ENCODE measurements at places on chromosomes 1 and 21.

DNA sequence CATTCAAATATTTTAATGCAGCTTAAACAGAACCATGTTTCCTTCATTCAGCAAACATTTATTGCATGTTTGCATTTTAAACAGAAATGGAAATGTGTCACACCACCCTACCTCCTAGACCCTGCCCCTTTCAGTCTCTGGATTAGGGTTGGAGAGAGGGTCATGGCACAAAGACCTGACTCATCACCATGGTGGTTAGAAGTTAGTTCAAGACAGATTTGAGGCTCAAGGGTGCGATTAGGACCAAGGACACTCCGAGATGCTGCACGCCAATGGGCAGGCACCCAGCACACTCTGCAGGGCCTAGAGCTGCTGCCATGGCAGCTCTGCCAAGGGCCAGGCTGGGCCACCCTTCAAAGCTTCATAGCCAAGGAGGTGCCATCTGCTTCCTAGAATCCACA is 86.9 kb downstream of the NAV1 start:
- H3K4me1 ChIP-seq: peaks cover 71% of the 10 kb centered on the region
- no peak overlapping the region for H3K4me3 ChIP-seq
- H3K27ac ChIP-seq: no peak overlapping the region
- peaks cover 14% of the 10 kb centered on the region for H3K27me3 ChIP-seq

- H3K4me3 ChIP-seq: no peak overlapping the region
- H3K4me1 ChIP-seq: no peaks in the 10 kb centered on the region
- H3K27me3 ChIP-seq: no peaks in the 10 kb centered on the region
- DNase-seq: no peak
- peaks cover 8% of the 10 kb centered on the region for H3K36me3 ChIP-seq
- no peak overlapping the region for H3K27ac ChIP-seq
These were observed 137.9 kb downstream of the FAF1 start for GRCh38 chr1:50822035-50822776.

GRCh38 chr1:196317535-196318522 is 290.4 kb downstream of the KCNT2 start:
- H3K4me1 ChIP-seq: peaks cover 3% of the 10 kb centered on the region
- no peak overlapping the region for H3K4me3 ChIP-seq
- H3K27me3 ChIP-seq: no peaks in the 10 kb centered on the region
- DNase-seq: peak; percentile 15

- no peak overlapping the region for H3K4me3 ChIP-seq
- H3K27ac ChIP-seq: no peak overlapping the region
- DNase-seq: no peak
- no peaks in the 10 kb centered on the region for H3K36me3 ChIP-seq
These were observed 267.7 kb upstream of the PROX1 start for GRCh38 chr1:213720032-213720431.

DNA sequence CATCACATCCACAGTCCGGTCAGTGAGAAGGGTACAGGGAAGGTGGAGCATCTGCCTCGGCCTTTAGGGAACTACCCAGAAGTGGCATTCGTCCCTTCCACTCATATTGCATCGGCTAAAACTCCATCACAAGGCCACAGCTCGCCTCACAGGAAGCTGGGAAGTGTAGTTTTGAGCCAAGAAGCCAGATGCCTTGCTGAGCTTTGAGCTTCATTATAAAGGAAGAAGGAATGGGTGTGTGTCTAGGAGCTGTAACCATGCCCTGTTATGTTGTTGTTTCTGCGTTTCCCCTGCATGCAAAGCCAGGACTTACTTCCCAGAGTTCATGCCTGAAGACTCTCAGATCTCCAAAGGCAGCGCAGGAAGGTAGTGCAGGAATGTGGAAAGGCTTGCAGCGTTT is 61.1 kb downstream of the OPTC start:
- H3K4me3 ChIP-seq: peak overlapping the region; percentile 68
- peaks cover 14% of the 10 kb centered on the region for H3K27me3 ChIP-seq
- peak overlapping the region; percentile 91 for H3K27ac ChIP-seq

DNA sequence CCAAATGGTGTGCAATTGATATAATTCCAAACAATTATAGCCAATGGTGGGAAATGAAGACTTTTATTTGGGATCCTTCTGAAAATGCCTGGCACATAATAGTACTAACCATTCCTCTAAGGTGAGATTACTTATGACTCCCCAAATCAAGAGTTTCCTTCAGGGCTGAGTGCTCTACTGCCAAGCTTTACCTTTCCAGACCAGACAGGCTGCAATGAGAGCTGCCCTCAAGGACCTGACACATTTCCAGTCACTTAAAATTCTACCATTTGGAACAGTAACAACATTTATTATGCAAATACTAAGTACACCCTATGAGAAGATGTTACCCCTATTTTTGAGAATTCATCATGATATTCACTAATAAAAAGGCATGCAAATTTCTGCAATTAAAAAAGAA is 21.1 kb downstream of the PAXBP1 start:
- no peak overlapping the region for H3K4me3 ChIP-seq
- DNase-seq: no peak
- H3K4me1 ChIP-seq: no peaks in the 10 kb centered on the region
- H3K36me3 ChIP-seq: peaks cover 92% of the 10 kb centered on the region

- peaks cover 12% of the 10 kb centered on the region for H3K27me3 ChIP-seq
- H3K27ac ChIP-seq: no peak overlapping the region
- H3K4me1 ChIP-seq: no peaks in the 10 kb centered on the region
- no peaks in the 10 kb centered on the region for H3K36me3 ChIP-seq
- no peak overlapping the region for H3K4me3 ChIP-seq
- no peak for DNase-seq
These were observed 598.6 kb downstream of the AJAP1 start for GRCh38 chr1:5253036-5253435.

DNA sequence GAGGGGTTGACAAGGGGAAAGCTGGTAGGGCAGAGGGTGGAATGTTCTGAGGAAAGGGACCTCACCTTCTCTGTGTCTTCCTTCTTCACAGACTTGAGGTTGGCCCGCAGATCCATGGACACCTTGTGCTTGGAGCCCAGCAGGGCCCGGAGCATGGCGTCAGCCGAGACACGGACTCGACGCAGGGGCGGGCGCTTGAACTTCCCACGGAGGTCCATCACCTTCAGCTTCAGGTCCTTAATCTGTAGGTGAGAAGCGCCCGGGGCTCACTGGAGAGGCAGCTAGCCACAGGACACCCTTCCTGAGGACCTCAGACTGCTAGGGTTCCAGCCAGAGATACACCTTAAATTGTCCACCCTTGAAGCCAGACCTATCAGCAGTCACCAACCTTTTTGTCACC is 10.2 kb downstream of the TNNI1 start:
- no peak overlapping the region for H3K4me3 ChIP-seq
- H3K36me3 ChIP-seq: no peaks in the 10 kb centered on the region
- peaks cover 17% of the 10 kb centered on the region for H3K4me1 ChIP-seq
- no peak overlapping the region for H3K27ac ChIP-seq

GRCh38 chr21:14995226-14995625 is 69.6 kb downstream of the NRIP1 start:
- no peak overlapping the region for H3K27ac ChIP-seq
- peaks cover 81% of the 10 kb centered on the region for H3K36me3 ChIP-seq
- no peaks in the 10 kb centered on the region for H3K27me3 ChIP-seq
- H3K4me3 ChIP-seq: no peak overlapping the region

DNA sequence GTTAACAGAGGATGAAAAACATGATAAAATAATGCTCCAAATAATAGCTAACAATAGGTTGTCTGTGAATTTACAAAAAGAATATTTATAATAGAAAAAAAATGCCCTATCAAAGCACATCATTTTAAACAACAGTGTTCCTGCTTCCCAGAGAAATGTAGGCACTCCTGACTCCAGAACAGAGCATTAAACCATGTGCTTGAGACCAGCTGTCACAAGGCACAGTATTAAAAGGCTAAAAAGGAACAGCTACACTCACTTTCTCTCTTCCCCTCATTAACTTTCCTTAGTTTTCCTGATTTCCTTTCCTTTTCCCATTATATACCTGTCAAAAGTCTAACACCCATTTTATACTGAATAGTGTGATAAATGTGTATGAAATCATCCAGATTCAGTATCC is 10.9 kb downstream of the VAV3 start:
- no peaks in the 10 kb centered on the region for H3K36me3 ChIP-seq
- H3K4me3 ChIP-seq: no peak overlapping the region
- H3K4me1 ChIP-seq: peaks cover 6% of the 10 kb centered on the region
- DNase-seq: no peak
- H3K27me3 ChIP-seq: no peaks in the 10 kb centered on the region
- H3K27ac ChIP-seq: no peak overlapping the region

- H3K36me3 ChIP-seq: no peaks in the 10 kb centered on the region
- no peak overlapping the region for H3K27ac ChIP-seq
- peaks cover 8% of the 10 kb centered on the region for H3K4me1 ChIP-seq
- H3K27me3 ChIP-seq: no peaks in the 10 kb centered on the region
- no peak for DNase-seq
These were observed 1412.1 kb downstream of the PLA2G4A start for GRCh38 chr1:188240772-188241406.

GRCh38 chr1:111677604-111678003 is 58.0 kb downstream of the RAP1A start:
- no peaks in the 10 kb centered on the region for H3K4me1 ChIP-seq
- no peak overlapping the region for H3K27ac ChIP-seq
- no peaks in the 10 kb centered on the region for H3K27me3 ChIP-seq
- H3K36me3 ChIP-seq: peaks cover 99% of the 10 kb centered on the region
- H3K4me3 ChIP-seq: no peak overlapping the region
- no peak for DNase-seq

- H3K36me3 ChIP-seq: no peaks in the 10 kb centered on the region
- no peak overlapping the region for H3K27ac ChIP-seq
- H3K4me1 ChIP-seq: peaks cover 83% of the 10 kb centered on the region
These were observed 21.8 kb downstream of the DHRS3 start for GRCh38 chr1:12596007-12596821.

DNA sequence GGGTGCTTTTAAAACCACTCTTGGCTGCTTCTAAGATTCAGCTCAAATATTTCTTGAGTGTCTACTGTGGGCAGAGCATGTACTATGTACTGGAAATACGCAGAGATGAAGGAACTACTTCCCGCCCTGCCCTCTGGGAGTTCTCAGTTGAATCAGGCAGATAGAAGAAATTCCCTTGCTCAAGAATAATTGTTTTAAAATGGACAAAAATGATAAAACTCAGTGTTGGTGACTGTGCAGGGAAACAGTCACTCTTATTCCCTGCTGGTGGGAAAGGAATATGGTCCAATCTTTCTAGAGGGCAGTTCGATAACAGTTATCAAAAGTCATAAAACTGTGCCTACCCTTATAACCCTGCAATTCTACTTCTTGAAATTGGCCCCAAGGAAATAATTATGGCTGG is 16.9 kb upstream of the GRHL3 start:
- peaks cover 14% of the 10 kb centered on the region for H3K27me3 ChIP-seq
- no peak overlapping the region for H3K27ac ChIP-seq
- H3K4me3 ChIP-seq: no peak overlapping the region
- no peaks in the 10 kb centered on the region for H3K36me3 ChIP-seq
- peaks cover 29% of the 10 kb centered on the region for H3K4me1 ChIP-seq
- no peak for DNase-seq

DNA sequence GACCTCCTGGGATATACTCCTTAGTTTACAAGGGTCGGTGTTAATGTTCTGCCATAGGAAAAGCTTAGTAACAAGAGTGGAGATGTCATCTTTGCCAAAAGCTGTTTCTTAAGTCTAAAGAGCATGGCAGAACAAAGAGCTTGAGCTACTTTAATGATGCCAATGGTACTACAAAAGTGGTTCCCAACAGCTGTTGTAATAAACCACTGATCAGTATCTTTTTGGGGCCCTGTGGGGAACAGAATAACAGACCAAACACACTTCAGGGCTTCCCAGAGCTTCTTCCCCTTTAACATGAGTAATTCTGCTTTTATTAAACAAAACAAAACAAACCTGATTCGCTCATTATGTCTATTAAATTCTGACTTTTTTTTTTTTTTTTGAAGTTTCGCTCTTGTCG is 116.3 kb downstream of the NCAM2 start:
- no peak overlapping the region for H3K27ac ChIP-seq
- no peaks in the 10 kb centered on the region for H3K36me3 ChIP-seq
- H3K27me3 ChIP-seq: no peaks in the 10 kb centered on the region
- no peak overlapping the region for H3K4me3 ChIP-seq

GRCh38 chr1:59020151-59020997 is 236.5 kb upstream of the JUN start:
- H3K27me3 ChIP-seq: peaks cover under 1% of the 10 kb centered on the region
- H3K27ac ChIP-seq: no peak overlapping the region
- DNase-seq: no peak
- peaks cover 5% of the 10 kb centered on the region for H3K36me3 ChIP-seq
- H3K4me1 ChIP-seq: peaks cover 35% of the 10 kb centered on the region

- H3K4me1 ChIP-seq: peaks cover 15% of the 10 kb centered on the region
- no peak overlapping the region for H3K27ac ChIP-seq
- H3K4me3 ChIP-seq: peak overlapping the region; percentile 10
- DNase-seq: no peak
- no peaks in the 10 kb centered on the region for H3K36me3 ChIP-seq
These were observed 17.2 kb downstream of the KCNJ15 start for GRCh38 chr21:38273745-38274542.

DNA sequence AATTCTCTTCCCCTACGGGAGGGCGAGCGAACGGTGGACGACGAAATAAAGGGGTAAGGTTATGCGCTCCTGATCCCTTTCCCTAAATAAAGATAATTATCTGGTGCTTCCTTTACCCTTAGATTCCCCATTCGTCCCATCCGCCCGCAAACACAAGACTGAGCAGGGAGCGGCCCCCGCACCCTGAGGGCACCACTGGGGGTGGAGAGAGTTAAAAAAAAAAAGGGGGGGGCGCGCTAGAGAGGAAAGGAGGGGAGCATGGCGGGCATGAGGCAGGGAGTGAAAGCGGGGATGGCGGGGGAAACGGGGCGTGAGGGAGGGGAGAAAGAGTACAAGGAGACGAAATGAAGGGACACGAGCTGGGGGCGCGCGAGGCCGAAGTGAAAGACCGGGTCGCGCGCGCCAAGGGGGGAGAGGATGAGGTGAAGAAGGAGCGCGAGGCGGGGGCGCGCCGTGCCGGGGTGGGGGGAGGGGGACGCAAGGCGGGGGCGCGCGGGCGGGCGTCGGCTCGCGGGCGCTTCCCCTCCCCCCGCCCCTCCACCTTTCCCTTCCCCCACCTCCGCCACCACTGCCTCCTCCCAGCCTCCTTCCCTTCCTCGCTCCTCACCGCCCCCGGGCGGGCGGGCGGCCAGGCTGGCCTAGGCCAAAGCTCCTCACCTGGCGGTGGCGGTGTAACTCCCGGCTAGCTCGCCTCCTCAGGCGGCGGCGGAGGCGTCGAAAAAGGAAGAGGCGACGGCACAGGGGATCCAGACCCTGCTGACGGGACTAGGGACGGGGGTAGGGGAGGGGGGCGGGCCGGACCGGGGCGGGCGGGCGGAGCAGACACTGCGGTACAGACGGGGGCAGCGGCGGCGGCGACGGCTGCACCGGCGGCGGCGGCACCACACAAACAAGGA is 448 bp downstream of the GATAD2B start:
- peak; percentile 69 for DNase-seq
- peak overlapping the region; percentile 88 for H3K27ac ChIP-seq
- H3K4me1 ChIP-seq: peaks cover 49% of the 10 kb centered on the region
- H3K36me3 ChIP-seq: no peaks in the 10 kb centered on the region

- no peaks in the 10 kb centered on the region for H3K27me3 ChIP-seq
- DNase-seq: no peak
- no peaks in the 10 kb centered on the region for H3K4me1 ChIP-seq
- H3K4me3 ChIP-seq: no peak overlapping the region
These were observed 539.2 kb upstream of the OLFM3 start for GRCh38 chr1:102535829-102536505.

Data from nephron progenitor cell (in vitro differentiated cells).